Occipital lobe (tissue), 3 donors: ENCODE measurements at places on chromosomes 4 and X.

GRCh38 chr4:70994069-70994366 lies 569 bp downstream of the DCK start:
- no peak for DNase-seq

DNA sequence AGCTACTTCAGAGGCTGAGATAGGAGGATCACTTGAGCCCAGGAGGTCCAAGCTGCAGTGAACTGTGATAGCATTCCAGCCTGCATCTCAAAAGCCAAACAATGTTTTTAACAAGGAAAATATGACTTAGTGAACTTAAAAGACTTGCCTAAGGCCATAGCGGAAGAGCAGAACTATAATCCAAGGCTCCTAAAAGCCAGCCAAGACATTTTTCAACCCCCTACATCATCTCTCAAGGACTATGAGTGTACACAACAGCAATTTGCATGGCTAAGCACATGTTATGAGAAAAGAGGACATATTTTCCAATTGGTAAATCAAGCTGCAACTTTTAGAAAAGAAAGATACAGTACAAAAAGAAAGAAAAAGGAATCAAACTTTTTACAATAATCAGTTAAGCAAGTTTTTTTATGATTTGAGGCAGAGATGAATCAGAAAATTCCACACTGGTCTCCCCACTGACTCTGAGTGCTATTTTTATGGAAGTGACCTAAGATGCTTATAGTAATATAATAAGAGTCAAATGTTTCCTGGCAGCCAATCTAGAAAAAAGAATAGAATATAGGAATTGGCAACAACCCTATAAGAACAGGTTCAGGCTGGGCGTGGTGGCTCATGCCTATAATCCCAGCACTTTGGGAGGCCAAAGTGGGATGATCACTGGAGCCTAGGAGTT lies 9.8 kb upstream of the ACOT9 start:
- no peak for DNase-seq

DNA sequence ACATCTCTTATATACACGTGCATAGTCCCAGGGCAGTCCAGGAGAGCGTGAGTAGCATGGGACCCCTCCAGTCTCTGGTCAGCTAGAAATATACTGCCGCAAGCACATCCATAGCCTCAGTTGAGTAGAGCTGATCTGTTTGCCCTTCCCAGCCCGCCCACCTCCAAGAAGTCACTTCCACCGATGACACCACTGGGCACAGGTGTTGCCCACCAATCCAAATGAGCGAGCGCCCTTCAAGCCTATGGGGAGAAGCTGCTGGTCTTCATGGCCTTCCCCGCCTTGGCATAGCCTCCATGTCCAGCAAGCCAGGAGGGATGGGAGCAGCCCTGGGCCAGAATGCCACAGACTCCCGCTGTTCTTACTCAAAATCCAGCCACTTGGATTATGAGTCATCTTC lies 10.2 kb downstream of the DUSP9 start:
- no peak for DNase-seq

- DNase-seq = no peak
These were observed 18.0 kb downstream of the ETDC start for GRCh38 chrX:135327299-135327698.
